ENCODE measurements at places on chromosomes 4 and X.

DNA sequence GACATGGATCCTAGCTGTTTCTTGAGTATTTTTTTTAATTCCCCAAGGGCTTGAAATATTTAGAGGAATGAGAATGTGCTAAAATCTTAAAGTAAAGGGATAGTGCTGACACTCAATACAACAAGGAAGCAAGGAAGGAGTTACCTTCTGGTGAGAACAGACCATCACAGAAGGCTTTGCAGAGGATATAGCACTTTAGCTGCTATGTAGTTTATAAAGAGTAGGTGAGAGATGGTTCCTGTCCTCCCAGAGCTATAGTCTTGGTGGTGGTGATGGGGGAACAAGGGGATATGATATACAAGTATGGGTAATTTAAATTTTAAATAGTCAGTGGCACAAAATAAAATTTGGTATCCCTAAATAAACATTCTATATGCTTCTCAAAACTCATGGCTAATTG, 47.6 kb downstream of the MTHFD2L start:
- no peak for DNase-seq

DNA sequence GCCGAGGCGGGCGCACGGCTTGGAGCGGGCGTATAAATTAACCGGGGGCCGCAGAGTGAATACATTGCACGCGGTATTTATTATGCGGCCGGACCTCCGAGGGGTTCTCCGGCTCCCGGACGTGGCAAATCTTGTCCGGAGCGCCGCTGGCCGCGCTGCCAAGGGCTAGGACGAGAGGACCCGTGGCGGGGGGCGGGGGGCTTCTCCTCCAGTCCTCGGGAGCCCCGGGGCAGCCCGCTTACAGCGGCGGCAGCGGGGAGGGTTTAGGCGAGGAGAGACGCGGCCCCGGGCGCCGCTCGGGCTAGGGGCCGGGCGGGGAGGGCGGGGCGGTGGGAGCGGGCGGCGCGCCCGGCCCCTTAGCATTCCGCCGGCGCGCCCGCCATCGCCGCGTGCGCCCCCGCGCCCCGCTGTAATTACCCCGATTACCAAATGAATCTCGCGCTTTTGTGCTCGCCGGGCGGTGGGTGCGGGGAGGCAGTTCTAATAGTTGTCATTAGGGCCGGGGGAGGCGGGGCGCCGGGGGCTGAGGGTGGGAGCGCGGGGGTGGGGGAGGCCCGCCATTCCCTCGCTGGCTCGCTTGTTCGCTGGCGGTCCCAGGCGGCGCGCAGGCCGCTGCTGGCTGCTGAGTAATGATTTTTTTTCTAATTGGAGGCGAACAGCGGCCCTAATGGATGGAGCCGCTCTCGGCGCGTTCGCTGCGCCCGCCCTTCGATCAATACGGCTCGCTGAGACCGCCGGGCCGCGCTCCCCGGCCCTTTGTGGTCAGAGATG, 276.6 kb downstream of the BCOR start:
- peak; percentile 9 for DNase-seq

- DNase-seq: no peak
Observed at GRCh38 chr4:3766785-3767569, 792 bp downstream of the ADRA2C start.

- DNase-seq: no peak
Observed at GRCh38 chr4:150046728-150047217, 31.5 kb upstream of the DCLK2 start.

DNA sequence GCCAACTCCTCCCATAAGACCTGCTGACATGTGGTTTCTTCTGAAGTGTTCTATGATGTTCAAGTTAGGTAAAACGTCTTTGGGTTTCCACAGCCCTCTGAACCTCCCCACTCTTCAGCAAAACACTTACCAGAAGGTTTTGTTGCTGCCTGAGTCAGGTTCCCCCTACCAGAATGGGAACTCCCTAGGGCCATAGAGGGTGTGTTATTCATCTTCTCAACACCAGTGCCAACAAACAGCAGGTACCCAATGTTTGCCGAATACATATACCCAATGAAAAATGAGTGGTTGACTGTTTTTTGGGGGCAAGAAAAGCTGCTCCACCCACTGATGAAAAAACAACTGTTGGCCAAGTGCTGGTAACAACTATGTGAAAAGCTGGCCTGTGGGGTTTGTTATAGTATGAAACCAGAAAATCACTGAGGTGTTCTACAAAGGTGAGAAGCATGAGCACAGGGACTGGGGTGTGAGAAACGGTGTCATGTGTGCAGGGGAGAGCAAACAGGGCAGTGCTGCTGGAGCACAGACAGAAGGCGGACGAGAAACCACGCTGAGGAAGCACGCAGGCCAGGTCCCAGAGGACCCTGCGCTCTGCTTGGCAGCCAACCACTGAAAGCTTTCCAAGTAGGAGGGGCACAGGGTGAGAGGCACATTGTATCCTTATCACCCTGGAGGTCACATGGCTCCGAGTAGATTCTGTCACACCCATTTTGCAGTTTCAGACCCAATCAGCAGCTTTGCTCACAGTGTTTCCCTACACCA, 28.8 kb downstream of the ATP8A1 start:
- DNase-seq: peak; percentile 52

DNA sequence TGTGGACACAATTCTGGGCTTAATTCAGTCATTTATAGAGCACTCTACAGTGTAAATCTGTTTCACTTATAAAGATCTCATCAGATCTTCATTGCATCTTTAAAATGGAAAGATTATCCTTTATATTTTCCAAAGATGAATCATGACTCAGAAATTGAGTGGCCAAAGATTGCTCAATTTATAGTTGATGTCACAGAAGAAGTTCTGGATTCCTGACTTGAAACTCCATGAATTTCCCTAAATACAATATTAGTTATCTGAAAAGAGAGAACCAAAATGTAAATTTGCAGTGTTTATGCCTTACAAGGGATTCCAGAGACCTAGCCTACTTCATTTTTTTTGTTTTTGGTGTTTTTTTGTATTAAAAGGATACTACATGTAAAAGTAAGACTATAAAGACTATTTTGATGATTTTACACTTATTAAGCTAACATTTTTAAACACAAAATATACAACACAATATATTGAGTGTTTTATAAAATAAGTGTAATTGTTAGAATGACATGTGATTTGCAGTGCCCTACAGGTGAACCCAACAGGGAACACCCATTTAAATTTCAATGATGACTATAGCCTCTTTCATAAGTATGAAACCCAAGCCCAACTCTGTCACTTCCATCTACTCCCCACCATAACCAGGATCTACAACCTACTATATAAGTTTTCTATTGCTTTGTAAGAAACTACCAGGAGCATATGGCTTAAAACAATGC, 183.5 kb downstream of the PCDH7 start:
- no peak for DNase-seq

- DNase-seq: no peak
Observed at GRCh38 chr4:6443035-6444023, 29.1 kb downstream of the PPP2R2C start.

DNA sequence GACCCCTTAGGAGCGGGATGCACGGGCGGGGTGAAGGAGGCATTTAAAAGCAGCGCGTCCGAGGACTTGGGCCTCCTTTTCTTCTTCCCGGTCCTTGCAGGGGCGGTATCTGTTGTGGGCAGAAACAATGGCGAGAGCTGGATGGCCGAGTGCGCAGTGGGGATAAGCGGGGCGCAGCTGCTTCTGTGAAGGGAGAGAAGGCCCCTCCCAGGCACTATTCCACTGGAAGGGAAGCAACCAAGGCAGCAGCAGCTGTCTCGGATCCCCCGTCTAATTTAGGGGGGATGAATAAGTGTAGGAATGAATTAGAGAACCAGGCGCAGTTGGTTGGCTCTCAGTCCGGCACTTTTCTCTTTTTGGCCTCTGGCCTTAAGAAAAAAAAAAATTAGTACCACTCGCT, 995 bp downstream of the SMARCA5 start:
- DNase-seq: peak; percentile 30

- DNase-seq: no peak
Observed at GRCh38 chr4:38003102-38003501, 42.9 kb downstream of the PTTG2 start.

- DNase-seq: no peak
Observed at GRCh38 chr4:127870688-127871087, 10.0 kb upstream of the PLK4 start.

- no peak for DNase-seq
Observed at GRCh38 chr4:143700046-143700415, 444 bp downstream of the FREM3 start.

GRCh38 chr4:184163813-184164212, 53.9 kb downstream of the ENPP6 start:
- peak; percentile 38 for DNase-seq

- DNase-seq: no peak
Observed at GRCh38 chr4:185810746-185811508, 1.1 kb downstream of the SORBS2 start.

DNA sequence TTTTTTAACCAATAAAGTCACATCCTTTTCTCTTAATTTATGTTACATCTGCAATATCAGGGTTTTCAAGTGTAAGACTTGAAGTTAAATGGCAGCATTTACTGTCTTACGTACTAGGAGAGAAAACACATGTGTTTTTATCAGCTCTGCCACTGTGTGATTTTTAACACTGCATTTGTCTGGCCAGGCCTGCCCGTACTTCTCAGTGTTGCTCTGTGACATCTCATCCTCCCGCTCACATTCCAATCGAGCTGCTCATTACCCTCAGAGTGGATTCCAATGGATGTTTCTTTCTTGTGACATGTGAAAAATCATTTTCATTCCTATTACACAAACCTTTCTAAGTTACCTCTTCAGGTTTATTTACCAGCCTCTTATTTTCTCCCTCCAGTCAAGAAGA, 420.3 kb downstream of the FAT4 start:
- DNase-seq: no peak

DNA sequence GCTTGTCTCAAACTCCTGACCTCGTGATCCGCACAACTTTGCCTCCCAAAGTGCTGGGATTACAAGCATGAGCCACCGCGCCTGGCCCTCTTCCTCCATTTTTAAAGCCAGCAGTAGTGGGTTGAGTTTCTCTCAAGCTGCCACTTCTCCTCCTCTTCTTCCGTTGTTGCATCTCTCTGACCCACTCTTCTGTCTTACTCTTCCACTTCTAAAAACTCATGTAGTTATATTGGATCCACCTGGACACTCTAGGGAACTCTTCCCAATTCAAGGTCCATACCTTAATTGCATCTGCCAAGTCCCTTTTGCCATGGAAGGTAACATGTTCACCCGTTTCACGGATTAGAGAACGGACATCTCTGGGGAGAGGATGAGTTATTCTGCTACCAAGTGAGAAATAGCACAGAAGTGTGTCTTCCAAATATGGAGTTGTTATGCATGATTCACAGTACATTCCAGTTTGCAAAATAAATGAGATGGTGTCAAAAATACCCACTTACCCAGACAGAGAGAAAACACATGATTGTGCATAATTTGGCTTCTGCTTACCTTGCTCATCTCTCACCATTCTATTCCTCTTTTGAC, 51.8 kb downstream of the GBA3 start:
- no peak for DNase-seq

DNA sequence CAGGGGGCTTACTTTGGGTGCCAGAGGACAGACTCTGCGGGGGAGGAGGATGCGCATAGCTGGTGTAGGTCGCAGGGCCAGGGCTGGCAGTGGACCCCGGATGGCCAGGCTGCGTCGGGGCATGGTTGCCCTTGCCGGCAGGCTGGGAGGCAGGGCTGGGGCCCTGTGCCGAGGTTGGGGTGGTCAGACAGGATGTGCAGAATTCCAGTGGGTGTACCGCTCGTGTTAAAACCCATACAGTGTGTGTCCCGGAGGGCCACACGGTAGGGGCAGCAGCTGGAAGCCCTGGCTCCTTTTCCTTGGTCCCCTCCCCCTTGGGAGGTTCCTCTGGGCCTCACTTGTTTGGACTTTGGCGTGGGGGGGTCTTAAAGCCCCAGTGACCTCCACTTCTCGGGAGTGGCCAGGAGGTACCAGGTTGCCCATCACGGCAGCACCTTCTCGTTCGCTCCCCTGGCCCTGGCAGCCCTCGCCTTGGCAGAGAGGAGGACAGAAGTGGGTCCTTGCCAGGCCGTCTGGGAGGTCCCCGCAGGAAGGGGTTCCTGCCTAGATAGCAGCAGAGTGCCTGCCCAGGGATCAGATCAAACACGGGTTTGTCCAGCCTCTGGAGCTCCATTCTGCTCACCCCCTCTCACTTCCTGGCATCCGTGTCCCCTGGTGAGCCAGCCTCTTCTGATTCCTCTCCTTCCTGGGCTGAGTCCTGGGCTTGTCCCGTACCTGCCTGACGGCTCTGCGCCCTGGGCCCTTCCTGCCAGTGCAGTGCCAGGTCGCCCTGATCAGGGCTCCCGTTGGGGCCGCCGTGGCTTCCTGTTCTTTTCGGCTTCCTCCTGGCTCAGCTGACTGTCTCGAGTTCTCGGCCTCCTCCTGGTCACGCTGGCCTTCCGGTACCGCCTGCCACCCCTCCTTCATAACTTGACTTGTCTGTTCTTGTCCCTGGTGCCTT, 56.7 kb upstream of the HGFAC start:
- no peak for DNase-seq

GRCh38 chr4:74948236-74948635, 15.3 kb downstream of the PARM1 start:
- no peak for DNase-seq

DNA sequence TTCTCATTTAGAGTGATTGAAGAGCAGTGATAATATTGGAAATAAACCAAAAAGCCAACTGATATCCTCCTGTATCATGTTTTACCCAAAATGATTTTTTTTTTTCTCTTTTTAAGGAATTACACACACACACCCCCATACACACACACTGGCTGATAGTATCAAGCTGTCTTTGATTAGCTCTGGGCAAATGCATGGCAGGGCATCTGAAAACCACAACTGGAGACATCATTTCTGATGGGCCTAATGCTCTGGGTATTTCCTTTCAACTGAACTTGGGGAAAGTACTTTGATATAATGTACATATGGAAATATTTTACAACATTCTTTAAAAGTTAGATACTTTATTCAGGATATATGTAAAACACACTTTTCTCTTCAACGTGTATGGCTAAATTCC, 14.2 kb upstream of the OSTC start:
- no peak for DNase-seq

DNA sequence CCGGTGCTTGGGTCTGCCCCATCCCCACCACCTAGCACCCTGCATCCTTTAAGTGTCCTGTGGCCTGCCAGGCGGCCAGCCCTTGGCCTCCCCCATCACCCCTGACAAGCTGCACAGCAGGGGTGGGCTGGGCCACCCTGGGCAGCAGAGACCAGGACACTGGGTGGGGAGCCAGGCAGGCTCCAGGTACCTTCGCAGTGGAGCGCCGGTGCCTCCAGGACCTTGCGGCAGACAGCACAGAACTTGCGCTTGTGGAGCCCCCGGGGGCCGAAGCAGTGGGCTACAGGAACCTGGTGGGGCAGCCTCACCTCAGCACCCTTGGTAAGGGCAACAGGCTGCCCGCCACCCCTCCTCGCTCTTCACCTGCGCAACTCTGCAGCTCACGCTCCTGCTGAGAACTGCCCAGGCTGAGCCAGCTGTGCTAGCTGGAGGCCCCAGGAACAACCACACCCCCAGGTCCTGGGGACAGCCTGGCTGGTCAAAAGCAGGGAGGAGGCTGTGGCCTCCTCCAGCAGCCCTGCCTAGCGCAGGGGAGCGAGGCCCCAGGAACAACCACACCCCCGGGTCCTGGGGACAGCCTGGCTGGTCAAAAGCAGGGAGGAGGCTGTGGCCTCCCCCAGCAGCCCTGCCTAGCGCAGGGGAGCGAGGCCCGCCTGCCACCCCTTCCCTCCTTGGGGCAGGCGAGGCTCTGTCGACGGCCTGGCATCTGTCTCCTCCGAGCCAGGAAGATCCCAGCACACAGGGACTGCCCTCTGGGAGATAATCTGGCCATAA, 4.6 kb downstream of the DGKQ start:
- no peak for DNase-seq

- DNase-seq: no peak
Observed at GRCh38 chrX:38774249-38774648, 27.0 kb upstream of the MID1IP1 start.

All from caudate nucleus (tissue), 63 donors.